Lung microvascular endothelial cell (primary cell): ENCODE measurements at places on chromosomes 1 and 21. TPM values are rescaled to one million over a fixed set of nuclear protein-coding genes. Genes with fewer than 3 reads are reported as not detected.

Gene MIXL1
- under 0.01 TPM in 1 of 2 replicates, not detected in the other for total RNA-seq

Gene FH
- total RNA-seq = 52.2 and 76.5 TPM in 2 replicates

- no peak for DNase-seq
Measured at GRCh38 chr1:230883967-230884366, 15.6 kb upstream of the C1orf198 start.

DNA sequence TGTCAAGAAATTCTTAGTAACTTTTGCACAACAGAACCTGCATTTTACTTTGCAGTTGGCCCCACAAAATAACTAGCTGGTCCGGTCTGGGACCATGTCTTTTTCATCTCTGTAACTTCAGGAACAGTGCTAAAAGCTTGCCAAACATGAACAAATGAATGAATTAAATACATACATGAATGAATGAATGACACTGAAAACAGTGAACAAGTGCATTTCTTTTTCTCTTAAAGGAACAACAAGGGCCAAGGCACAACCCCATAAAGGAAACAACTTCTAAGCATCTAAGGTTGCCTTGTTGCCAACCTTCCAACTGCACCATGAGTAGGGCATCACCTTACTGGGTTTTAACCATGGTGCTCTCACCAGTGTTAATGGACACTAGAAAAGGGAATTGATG, 534.4 kb upstream of the PKN2 start:
- no peak for DNase-seq

DNA sequence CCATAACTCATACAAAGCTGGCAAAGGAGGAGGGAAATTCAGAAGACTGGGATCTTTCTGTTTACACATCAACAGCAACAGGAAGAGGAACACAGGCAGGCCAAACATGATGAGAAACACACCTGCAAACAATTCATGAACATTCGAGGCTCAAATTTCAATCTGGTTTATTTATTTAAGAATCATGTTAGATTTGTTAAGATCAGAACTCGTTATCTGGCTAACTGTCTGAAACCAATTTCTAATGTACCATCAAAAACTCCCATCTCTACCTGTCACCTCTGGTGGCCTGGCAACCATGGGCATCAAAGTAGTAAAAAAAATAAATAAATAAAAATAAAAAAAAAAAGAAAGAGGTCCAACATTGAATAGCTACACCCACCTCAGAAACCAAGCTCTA, 9.8 kb downstream of the LBR start:
- DNase-seq = no peak
